Hindlimb muscle (tissue), 1 donor: ENCODE measurements at places on chromosomes 6 and 20.

GRCh38 chr6:37155394-37156312, 14.3 kb upstream of the PIM1 start:
- no peak for DNase-seq

DNA sequence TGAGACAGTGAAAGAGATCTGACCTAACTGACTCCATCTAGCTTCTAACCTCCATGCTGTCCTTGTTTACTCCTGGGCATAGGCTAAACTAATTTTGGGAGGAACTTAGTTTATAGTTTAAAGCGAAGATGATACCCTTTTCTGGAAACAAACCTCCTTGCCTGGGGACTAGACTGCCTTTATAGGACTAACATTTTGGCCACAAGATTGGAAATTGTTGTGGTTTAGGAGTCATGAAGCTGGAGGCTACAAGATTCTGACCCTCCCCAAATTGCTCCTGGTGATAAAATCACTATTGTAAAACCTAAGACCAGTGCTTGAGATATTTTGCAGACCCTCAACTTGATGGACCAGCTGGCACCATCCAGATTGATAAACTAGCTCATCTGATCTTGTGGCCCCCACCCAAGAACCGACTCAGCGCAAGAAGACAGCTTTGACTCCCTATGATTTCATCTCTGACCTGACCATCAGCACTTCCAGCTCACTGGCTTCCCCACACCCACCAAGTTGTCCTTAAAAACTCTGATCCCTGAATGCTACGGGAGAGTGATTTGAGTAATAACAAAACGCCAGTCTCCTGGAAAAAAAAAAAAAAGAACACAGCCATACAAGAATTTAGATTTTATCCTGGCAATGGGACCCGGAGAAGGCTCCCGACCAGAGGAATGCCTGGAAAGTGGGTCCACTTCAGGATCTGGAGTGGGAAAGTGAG, 63.0 kb downstream of the ABHD12 start:
- no peak for DNase-seq

- DNase-seq: no peak
Observed at GRCh38 chr6:37830225-37830624, 10.7 kb downstream of the ZFAND3 start.

DNA sequence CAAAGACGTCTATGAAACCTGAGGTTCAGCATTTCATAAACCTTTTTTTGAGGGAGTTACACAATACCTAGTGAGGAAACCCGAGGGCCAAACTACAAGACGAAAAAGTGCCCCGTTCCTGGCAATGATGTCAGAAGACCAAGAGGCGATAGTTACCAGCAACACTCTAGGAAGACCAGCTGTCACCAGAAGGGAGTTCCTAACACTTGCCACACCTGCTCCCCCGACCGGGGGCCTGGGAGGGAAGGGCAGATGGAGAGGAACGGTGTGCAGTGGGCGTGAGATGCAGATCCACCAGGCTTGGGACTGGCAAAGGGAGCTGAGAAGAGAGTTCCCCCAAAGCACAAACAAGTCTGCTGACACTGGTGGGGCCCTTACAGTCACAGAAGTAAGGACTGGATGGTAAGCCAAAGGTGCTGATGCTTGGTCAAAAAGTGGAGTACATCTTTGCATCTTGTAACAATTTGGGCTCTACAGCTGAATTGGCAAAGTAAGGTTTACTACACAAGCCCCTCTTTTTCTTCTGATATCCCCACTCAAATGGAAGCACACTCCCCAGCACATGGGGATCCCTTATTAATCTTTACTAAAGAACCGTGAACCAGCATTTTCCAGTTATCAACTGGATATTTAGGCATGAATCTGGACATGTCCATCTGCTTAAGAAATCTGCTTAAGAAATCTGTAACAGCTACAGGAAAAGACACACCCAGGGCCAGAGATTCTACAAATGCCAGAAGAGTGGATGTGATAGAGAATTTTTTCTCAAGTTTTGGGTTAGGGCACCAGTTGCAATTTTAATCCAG, 38.5 kb downstream of the PANK2 start:
- no peak for DNase-seq

- DNase-seq: no peak
Observed at GRCh38 chr20:39910536-39910935, 778.5 kb downstream of the MAFB start.

GRCh38 chr6:33132081-33132524, 56.3 kb downstream of the HLA-DPB1 start:
- DNase-seq: no peak

- DNase-seq: no peak
Observed at GRCh38 chr6:7684843-7685242, 41.1 kb upstream of the BMP6 start.

DNA sequence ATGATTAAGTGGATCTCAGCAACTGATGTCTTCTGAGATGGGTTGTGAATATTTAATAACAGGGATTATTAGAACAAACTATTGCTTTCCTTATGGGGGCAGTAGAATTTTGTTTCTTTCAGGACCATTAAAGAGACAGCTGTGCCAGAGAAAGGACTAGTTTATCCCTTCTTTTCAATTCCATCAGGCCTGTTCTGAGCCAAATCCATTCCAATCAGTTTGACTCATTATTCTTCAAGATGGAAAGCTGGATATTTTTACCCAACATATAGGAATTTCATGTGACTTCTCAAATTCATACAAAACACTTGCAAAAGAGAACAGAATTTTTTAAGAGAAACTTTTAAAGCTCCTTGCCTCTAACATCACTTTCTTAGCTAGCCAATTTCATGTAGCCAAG, 722.0 kb upstream of the FLRT3 start:
- no peak for DNase-seq

DNA sequence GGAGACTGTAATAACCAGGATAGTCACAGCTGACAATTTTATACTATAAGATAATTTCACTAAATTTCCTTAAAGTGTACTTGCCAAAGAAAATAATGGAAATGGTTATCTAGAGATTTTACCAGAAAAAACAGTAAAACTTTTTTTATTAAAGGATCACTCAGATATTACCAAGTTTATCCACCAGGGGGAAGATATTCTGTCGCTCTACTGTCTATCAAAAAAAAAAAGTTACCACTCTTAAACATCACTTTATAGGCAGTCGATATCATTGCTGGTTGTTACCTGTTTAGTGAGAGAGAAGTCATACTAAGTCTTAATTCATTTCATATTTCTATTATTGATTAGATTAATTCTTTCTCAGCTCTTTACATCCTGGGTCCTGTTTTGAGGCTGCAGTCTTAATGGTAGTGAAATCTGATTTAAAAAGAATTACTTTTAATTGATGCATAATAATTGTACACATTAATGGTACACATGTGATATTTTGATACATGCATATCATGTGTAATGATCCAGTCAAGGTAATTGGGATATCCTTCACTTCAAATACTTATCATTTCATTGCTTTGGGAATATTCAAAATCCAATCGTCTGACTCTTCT, 18.9 kb downstream of the L3MBTL3 start:
- no peak for DNase-seq

- no peak for DNase-seq
Observed at GRCh38 chr6:168385037-168385759, 55.8 kb upstream of the SMOC2 start.

DNA sequence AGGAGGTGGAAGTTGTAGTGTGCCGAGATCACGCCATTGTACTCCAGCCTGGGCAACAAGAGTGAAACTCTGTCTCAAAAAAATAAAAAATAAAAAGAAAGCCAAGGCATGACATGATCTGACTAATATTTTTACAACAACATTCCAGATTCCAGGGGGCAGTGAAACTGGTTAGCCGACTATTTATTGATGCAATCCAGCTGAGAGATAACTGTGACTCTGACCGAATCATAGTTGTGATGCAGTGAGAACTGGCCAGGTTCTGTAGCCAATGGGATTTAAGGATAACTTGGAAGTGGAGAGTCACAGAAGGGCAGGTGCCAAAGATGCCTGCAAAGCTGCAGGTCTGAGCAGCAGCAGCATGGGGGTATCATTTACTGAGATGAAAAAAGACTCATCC, 82.9 kb upstream of the TSHZ2 start:
- no peak for DNase-seq

DNA sequence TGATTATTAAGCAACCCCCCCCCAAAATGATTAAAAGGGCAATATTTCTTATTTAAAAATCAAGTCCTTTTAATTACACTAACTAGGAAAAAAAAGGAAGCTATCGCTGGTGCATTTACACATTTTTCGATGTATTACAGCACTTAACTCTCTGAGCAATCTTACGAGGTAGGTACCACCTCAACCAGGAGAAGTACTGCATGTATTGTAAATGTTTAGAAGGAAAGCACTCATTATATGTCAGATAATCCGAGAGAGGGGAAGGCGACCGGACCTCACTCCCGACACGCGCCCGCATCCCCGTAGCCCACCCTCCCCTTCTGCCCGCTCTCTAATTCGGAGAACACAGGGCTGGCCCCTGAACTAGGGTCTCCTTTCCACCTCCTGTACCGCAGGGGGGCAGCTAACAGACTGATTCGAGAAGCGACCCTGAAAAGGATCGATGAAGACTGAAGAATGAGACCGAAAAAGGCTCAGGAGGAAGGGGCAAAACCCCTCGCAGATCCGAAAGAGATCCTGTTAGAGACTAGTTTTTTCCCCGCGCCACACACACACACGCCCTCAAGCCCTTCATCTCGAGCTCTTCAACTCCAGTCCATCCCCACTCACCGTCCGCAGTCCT, 337 bp downstream of the ESF1 start:
- DNase-seq: no peak

DNA sequence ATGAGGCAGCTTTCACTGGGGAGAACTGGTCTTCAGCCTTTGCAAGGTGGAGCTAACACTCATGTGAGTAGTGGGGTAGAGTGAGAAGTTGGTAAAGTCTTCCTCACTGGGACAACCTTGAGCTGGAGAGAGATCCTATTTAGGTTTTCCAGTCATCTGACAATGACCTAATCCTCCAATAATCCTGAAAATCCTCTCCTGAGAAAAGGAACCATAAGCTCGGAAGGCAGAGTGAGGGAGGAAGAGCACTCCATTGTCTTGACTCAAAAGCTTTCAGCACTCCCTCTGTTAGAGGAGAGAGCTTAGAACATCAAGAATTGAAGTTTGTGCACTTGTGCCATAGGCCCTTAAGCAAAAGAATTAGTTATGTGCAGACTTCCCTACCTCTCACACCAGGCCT, 77.8 kb downstream of the TRAM2 start:
- DNase-seq: no peak

- DNase-seq: no peak
Observed at GRCh38 chr6:159446340-159446739, 246.7 kb downstream of the SOD2 start.

- DNase-seq: no peak
Observed at GRCh38 chr6:20400456-20401204, 1.0 kb upstream of the E2F3 start.

GRCh38 chr6:158756977-158757752, 62.0 kb downstream of the EZR start:
- DNase-seq: no peak

- no peak for DNase-seq
Observed at GRCh38 chr20:52490711-52491430, 299.3 kb upstream of the ZFP64 start.

- no peak for DNase-seq
Observed at GRCh38 chr6:98467091-98467490, 367.3 kb upstream of the POU3F2 start.

GRCh38 chr20:38405132-38405531, 30.0 kb downstream of the SNHG17 start:
- DNase-seq: no peak

DNA sequence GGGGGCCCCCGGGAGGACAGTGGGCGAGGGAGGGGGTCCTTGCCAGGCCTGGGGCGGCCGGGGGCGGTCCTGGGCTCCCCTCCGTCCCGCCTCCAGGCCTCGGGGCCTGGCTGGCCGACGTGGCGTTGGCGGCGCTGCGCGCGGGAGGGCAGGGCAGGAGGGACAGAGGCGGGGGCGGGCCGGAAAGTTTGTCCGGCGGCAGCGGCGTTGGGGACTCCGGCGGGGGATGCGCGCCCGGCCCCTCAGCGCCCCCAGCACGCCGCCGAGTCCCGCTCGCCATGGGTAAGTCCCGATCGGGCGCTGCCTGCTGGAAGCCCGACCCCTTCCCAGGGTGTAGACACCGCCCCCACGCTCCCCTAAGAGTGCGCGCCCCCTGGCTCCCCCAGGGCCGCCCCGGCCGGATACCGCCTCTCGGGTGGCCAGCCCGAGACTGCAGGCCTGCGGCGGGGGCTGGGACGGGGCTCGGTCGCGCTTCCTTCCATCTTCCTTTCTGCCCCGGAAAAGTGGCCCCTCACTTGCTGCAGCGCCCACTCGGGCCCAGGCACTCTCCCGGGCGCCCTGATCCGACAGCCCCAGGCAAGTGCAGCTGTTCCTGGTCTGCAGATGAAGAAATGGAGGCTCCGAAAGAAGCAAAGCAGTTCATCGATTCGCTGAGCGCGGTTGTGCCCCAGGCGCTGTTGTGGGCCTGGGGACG, at the start of gene SLC2A10:
Gene SLC2A10 (plus strand): TSS at position 191 of the 694 bp plus-strand sequence. CDS start 88 bp downstream, at position 279.
- peak; percentile 83 for DNase-seq

- no peak for DNase-seq
Observed at GRCh38 chr6:93604951-93605350, 185.6 kb upstream of the EPHA7 start.

DNA sequence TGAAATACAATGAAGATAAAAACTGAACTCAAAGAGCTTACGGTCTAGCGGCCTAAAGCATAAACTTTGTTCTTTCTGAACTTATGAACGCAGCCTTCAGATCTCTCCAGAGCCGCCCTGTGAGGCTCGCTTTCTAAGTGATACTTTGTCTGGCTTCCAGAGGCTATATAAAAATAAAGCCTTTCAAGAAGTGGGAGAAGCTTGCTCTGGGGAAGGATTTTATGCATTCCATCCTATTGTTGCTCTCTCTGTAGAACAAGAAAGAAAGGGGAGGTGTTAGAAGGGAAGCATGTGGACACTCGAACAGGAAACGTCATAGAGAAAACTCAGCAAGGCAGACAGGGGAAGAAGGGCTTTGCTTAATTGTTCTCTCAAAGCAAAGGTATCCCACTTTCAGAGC, 77.0 kb downstream of the TBX18 start:
- DNase-seq: peak; percentile 38
